ENCODE measurements at places on chromosomes 4 and X.

GRCh38 chr4:184548316-184548647 is 73.9 kb upstream of the IRF2 start:
- DNase-seq = no peak

DNA sequence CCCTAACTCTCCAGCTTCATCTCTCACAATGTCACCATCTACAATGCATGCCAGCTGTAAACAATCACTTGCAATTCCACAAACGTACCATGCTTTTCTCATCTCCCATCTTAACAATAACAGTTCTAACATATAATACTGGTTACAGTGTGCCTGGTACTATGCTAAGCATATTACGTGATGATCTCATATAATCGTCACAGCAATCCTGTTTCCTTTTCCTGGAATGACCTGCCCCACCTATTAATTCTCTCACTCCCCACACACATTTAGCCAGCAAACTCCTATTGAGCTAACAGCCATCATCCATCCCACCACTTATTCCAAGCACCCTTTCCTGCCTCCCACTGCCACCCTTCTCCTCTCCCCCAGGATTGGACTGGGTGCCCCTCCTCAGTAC is 7.9 kb downstream of the JCHAIN start:
- no peak for DNase-seq

DNA sequence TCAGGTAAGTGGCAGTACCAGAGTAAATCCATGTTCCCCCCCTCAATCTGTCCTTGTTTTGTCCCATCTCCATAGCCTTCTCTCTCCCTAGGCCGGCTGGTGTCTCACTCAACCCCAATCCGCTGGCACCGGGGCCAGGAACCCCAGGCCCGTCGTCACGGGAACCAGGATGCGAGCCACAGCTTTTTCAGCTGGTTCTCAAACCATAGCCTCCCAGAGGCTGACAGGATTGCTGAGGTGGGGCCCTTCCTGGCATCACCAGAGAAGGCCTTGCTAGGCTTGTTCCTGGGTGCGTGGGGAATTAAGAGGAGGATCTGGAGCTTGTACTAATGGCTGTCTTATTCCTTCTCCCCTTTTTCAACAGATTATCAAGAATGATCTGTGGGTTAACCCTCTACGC is 2.7 kb downstream of the TSPYL2 start:
- DNase-seq = no peak

DNA sequence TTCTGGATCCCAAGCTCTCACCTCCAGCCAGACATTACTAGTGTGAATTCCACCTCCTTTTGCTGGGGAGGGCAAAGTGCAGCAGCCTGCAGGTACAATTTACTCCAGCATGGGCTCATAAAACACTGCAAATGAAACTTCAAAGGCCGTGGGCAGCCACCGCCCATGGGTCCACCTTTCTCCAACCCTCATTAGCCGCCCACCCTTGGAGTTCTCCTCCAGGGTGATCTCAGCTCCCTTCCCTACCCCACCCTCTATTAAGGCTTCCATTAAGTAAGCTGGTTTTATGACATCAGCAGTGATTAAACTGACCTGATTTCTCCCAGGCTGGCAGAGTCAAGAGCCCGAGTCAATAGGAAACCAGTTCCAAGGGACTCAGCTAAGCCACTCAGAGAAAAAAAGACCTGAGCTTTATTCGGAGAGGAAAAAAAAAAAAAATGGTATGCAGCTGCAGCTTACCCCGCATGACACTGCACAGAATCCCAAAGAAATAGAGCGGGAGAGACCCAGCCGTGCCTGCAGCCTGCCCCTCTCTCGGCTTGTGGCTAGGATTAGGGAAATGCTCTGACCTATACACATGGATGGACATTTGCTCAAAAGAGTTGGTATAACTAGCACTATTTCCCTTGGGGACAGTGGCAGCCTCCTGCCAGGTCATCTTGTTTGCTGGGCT is 319.6 kb downstream of the PTTG2 start:
- no peak for DNase-seq

GRCh38 chr4:105933083-105933482 is 37.8 kb downstream of the NPNT start:
- no peak for DNase-seq

- no peak for DNase-seq
Observed at GRCh38 chr4:120922381-120923206, at the start of gene PRDM5. Gene PRDM5 (minus strand): TSS chr4:120922726. CDS start chr4:120922608, 118 bp downstream.

GRCh38 chr4:124181039-124181438 is 531.5 kb downstream of the ANKRD50 start:
- DNase-seq = no peak

- DNase-seq = no peak
Observed at GRCh38 chrX:94752434-94753169, 1078.6 kb downstream of the FAM133A start.

DNA sequence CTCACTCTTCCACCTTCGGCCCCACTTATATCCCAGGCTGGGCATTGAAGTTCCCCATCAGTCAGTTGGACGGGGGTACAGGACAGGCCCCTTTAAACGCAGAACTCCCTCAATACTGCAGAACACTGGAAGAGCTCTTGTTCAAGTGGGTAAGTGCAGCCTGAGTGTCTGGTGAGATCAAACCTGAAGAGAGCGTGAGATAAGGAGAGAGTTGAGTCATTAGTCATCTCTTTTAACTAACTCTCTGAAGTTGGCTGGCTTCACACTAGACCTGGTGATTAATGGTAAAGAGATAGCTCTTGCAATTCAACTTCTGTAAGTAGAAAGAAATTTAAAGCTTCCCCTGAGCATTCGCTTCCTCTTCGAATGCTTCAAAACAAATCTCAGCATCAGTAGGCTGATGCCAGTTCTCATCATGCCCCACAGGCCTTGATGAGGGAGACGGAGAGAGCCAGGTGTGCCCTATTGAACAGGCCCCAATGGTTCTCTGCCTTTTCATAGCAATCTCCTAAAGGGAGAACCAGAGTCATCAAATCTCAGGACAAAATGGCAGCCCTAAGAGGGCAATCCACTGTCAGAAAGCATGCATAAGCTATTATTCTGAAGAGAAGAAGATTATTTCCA is 41.0 kb upstream of the JADE1 start:
- no peak for DNase-seq

GRCh38 chrX:133796282-133796681 is 189.1 kb downstream of the GPC3 start:
- DNase-seq = no peak

DNA sequence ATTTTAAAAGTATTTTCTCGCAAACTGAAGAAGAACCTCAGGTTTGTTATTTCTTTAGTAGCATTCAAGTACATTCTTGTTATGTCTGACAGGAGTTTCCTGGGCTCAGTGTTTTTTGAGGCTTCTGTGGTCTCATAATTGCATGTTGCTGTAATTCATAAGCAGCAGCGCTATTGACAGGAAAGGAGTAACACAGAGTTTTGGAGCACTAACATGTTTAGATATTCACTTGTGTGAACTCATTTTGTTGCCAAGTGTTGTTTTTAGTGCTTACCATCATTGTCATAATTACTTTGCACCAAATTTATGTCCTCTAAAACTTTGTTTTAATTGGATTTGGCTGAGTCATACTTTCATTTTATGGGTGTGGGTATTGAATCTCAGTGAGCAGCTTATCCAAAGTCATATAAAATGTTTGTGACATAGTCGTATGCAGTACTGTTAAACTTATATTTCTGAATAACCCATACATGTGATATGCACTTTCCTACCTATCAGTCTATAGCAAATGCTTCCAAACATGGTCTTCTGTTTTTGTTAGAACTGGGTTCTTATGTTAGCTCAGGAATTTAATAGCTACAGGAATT is 358.7 kb upstream of the CTSO start:
- no peak for DNase-seq

- DNase-seq = no peak
Observed at GRCh38 chrX:117053260-117053659, 590.5 kb upstream of the CT83 start.

GRCh38 chr4:22474636-22475310 is 41.1 kb downstream of the ADGRA3 start:
- DNase-seq = no peak

- DNase-seq = no peak
Observed at GRCh38 chr4:41507291-41507947, 30.5 kb upstream of the LIMCH1 start.

- DNase-seq = no peak
Observed at GRCh38 chr4:185721190-185722028, 90.6 kb downstream of the SORBS2 start.

Measured in GDM1 (cell line).